ENCODE measurements at places on chromosomes 4 and X.

GRCh38 chrX:130125091-130125874, 15.0 kb upstream of the ELF4 start:
- DNase-seq: no peak

- no peak for DNase-seq
Measured at GRCh38 chrX:43018031-43018430, 240.1 kb upstream of the PPP1R2C start.

GRCh38 chrX:130468395-130468923, 66.7 kb downstream of the RBMX2 start:
- DNase-seq: no peak

- DNase-seq: no peak
Measured at GRCh38 chrX:150546711-150547153, 21.7 kb upstream of the MTM1 start.

DNA sequence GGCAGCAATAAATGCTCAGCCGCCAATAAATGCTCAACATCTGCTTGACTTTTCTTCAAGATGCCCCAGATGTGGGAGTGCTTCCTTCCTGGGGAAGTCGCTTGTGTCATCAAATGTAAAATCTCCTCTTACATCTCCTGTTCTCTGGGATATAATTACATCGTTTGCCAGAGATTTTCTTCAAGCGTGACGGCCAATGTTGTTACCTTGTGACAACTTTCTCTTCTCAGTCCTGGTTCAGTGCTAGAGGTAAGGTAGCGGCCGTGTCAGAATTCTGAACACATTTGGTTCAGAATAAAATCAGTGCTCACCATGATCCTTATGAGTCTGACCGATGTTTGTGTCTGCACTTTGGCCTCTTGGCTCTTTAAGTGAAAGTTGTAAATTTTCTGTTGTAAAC, 102.5 kb downstream of the ASMT start:
- DNase-seq: no peak

GRCh38 chrX:9875801-9876200, 89.6 kb downstream of the SHROOM2 start:
- no peak for DNase-seq

DNA sequence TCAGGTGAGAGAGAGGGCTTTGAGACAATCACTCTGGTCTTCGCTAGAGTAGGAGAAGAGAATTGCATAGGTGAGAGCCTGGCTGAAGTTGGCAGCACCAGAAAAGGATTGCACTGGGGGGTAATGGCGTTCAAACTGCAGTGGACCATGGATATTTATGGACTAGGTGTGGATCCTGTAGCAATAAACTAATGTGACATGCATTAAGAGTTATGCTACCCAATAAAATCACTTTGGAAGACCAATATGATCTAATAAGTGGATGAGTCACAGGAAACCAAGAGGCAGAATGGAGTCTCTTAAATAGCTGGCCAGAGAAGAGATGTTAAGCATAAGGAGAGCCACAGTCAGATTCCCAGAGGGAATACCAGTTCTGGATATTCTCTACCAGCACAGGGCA, 259.8 kb downstream of the FBXO8 start:
- no peak for DNase-seq

- DNase-seq: no peak
Measured at GRCh38 chr4:81503586-81503985, 31.9 kb upstream of the RASGEF1B start.

DNA sequence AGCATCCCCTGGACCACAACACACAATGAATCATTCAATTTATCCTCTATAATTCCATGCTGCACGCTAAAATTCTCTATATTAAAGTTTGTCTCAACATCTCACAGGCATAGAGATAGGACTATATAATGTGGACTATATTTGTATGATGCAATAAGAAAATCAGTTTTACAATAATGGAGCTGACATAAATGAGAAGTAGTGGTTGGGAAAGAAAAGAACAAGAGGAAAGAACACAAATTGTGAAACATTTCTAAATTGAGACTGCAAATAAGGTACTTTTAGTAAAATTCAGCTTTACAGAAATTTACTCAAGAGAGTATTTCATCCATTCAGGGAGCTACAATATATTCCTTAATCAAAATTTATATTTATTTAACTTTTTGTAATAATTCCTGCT, 120.4 kb downstream of the ARAP2 start:
- DNase-seq: no peak

GRCh38 chrX:155028129-155028528, 1.5 kb downstream of the FUNDC2 start:
- no peak for DNase-seq

- no peak for DNase-seq
Measured at GRCh38 chr4:132483-132882, 8.2 kb downstream of the ZNF718 start.

GRCh38 chr4:105992641-105993305, 97.5 kb downstream of the NPNT start:
- no peak for DNase-seq

- no peak for DNase-seq
Measured at GRCh38 chr4:91322961-91323360, 980.8 kb upstream of the GRID2 start.

GRCh38 chrX:119721487-119721886, 28.5 kb upstream of the SEPTIN6 start:
- no peak for DNase-seq

DNA sequence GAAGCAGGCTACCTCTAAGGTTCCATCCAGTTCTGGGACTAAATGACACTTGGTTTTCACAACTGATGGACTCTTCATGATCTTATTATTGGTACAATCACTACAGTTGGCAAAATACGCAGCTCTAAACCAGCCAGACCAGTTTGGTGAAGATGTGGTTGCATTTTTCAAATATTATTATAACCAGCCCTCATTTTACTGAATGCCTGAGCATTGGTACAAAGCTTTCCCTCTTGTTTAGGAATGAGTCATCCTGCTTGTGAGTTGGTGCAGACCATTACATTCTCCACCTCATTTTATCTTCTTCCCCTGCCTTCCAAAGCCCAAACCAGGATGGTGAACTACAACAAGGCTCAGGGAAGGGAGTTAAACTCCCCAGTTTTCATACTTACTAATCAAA, 223.1 kb downstream of the KDR start:
- no peak for DNase-seq

DNA sequence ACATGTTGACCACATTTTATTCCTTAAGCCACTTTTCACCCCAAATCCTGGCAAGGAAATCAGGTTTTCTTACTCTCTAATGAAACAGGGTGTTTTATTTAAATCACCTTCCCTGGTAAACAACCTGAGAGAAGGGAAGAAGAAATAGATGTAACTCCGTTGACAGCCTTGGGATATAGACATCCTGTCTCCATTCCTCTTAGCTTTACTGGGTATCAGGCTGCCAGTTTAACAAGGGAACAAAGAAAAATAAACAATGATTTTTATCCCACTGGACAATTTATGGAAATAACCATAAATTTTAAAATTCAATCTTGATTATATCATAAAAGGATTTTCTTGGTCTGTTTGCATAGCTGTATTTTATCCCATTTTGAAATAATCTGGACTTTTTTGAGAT, 49.2 kb downstream of the EDNRA start:
- no peak for DNase-seq

GRCh38 chr4:100224721-100225120, 34.5 kb upstream of the DDIT4L start:
- no peak for DNase-seq

DNA sequence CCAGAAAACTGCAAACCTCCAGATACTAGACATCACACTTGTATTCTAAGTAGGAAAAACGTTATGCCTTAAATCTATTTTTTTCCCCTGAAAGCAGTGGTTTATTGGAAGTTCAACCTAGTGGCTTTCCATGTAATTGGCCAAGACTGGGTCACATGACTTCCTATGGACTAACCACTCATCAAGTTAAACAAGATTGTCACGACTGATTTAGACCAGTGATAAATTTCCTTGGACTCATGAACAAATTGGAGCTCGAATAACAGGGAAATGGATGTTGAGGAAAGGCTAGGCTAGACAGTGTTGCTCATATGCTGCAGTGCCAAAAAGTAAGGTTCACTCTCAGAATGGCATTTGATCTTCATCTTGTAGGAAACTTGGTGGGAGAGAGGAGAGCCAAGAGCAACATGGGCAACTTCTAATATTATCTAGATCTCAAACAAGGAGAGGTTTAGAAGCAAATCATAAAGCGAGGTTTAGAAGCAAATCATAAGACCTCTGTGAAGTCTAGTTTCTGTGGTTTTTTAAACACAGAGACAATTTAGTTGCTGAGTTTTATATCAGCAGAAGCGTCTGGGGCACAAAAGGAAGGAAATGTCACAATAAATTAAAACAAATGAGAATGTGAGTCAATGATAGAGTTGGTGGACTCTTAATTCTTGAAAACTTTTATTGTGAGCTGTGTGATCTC, 165.6 kb upstream of the BOD1L1 start:
- DNase-seq: no peak

DNA sequence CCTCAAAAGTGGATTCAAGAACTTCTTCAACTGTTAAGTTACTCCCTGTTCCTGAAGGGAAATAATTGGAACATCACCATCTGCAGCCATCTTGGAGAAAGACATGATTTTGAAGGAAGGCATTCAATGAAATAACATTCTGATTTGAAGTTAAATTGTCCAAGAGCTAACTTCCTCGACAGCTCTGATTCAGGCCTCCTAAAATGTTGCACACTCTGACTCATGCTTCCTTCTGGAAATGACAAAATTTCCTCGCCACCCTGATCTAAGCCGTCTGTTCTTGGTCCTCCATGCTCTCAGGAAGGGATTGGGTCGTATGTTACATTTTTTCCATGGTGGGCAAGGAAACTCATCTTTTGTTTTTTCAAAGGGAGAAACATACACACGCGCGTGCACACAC, 496.9 kb upstream of the DIPK2B start:
- DNase-seq: no peak

DNA sequence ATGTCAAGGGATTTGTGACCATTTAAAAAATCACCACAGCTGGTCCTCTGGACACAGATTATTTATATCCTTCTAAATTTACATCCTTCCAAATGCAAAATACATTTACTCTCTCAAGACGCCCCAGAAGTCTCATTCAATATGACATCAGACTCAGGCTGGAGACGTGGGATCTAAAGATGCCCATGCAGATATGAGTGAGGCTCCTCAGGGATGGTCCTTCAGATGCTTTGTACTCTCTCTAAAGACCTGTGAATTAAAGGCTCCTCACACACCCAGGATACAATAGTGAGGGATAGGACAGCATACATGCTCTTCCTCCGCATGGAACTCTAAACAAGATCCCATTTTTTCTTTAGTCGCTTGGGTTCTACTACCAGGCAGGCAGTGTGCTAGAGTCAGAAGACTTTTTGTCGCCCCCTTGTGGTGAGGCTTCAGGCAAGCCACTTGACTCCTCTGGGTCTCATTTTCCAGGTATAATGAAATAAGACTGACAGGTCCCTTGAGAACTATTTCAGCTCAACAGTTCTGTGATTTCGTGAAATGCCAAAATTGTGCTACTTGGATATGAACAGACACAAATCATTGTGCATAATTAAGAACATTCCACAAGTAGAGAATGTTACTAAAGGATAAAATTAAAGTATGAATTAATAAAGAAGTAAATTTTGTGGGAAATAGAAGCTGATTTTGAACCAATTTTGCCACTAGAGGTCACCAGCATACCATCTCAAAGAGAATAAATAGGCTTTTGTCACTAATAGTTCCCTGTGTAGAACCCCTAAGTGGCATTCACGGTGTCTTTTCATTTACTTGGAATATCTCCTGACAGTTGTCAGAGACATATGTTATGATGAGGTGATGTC, 13.7 kb upstream of the SCOC start:
- DNase-seq: peak; percentile 56

DNA sequence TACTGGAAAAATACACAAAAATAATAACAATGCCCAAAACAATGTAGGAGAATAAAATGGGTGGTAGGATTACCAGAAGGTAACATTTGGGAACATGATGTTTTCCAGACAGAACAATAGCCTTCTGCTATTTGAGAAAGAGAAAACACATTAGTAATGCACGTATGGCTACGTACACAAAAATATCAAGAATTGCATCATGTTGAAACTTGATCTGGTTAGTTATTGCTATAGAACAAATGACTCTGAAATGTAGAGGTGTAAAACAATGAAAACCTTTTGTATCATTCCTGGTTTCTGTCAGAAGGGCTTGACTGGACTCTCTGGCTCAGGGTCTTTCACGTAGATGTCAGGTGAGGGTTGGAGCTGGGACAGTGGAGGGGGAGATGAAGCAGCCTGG, 1040.0 kb downstream of the FAT4 start:
- DNase-seq: no peak

DNA sequence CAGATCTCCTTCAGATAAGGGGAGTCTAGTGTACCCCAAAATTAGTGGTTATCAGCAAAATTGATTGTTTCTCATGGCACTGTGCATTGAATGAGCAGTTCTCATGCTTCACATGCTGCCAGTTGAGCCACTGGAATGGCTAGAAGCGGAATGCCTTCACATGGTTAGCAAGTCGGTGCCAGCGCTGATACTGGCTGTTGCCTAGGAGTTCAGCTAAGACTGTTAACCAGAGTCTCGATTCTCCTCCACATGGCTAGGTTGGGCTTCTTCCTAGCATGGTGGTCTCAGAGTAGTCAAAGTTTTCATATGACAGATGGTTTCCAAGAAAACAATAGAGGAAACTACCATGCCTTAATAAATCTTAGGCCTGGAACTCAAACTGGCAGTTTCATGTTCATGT, 12.2 kb downstream of the ANTXR2 start:
- DNase-seq: no peak

- no peak for DNase-seq
Measured at GRCh38 chrX:129632443-129632842, 22.3 kb downstream of the APLN start.

DNA sequence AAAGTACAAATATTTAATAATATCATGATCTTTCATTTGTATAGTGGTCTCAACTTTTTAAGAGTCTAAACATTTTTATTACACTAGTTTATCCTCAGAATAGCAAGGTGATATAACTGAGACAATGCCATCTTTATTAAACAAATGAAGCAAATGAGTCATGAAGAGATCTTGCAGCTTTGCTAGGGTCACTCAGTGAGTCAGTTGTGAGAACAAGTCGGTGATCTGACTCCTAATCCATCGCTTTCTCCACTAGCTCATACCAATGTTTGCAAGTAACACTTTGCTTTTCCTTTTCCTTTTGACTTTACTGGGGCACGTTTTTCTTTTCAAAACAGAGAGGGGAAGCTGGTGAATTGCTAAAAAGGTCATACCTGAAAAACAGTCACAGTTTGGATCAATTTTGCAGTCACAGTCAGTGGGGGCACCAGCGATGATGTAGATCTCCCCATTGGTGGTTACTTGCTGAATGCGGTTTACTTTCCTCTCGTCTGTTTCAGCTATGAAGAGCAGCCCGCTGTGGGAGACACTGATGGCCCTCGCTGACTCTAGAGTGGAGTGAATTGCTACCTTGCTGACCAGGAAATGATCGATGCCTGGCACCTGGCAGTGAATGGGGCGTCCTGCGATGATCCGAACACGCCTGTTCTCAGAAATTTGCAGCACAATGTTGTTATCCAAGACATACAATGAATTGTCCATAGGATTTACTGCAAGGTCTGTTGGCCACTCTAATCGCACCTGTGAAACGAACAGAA, 75.7 kb downstream of the SH2D1A start:
- no peak for DNase-seq

DNA sequence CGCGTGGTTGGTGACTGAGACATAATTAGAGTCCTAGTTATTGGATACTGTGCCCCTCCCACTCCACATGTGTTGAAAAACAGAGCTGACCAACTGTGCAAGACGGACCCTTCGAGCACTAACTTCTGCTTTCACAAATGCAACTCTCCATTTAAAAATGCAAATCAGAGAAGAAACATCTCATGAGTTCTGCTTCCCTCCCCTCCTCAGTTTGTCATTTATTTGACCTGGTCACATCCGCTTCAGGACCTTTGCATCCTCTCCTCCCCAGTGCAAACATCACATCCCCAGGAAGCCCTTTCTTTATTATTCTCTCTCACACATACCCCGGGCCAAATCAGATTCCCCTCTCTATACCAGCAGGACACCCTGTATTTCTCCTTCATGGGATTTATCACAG, 38.1 kb upstream of the NOCT start:
- DNase-seq: peak; percentile 63
